ENCODE measurements at places on chromosomes 7 and 10.

DNA sequence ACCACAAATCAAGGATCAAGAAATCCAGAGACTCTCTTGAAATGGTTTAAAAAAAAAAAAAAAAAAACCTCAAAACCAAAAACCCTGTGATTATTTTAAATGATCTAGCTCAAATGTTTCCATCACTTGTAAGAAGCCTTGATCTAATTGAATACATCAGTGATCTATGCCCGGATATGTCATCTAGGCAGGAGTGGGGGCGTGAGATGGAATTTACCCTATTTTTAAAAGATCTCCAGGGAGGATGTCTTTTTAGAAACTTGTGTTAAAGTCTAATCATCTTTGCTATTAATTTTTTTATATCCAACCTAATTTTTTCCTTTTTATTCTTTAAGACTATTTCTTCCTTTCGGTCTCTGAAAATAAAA, 101.4 kb upstream of the PDLIM1 start:
- DNase-seq = no peak

GRCh38 chr10:106836933-106837663, 327.4 kb downstream of the SORCS1 start:
- no peak for DNase-seq

GRCh38 chr7:28528899-28529298, 116.6 kb downstream of the CREB5 start:
- no peak for DNase-seq

DNA sequence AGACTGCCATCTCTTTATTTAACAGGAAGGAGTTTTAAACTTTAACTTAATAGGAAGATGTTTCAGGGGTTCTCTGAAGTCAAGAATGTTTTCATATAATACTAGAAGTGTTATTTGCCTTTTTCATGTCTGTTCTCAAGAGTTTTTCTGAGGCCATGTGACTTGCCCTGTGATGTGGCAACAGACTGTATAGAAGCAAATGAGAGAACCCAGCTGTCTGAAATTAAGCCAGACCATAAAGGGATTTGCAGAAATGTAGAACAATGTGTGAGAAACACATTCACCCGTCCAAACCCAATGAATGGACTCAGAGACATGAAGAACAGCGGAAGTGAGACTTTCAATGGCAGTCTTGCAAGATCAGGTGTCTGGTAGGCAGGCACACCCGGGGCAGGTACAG, 23.8 kb downstream of the MAPK8 start:
- no peak for DNase-seq

- no peak for DNase-seq
Measured at GRCh38 chr7:29217113-29217512, 22.5 kb downstream of the CHN2 start.

DNA sequence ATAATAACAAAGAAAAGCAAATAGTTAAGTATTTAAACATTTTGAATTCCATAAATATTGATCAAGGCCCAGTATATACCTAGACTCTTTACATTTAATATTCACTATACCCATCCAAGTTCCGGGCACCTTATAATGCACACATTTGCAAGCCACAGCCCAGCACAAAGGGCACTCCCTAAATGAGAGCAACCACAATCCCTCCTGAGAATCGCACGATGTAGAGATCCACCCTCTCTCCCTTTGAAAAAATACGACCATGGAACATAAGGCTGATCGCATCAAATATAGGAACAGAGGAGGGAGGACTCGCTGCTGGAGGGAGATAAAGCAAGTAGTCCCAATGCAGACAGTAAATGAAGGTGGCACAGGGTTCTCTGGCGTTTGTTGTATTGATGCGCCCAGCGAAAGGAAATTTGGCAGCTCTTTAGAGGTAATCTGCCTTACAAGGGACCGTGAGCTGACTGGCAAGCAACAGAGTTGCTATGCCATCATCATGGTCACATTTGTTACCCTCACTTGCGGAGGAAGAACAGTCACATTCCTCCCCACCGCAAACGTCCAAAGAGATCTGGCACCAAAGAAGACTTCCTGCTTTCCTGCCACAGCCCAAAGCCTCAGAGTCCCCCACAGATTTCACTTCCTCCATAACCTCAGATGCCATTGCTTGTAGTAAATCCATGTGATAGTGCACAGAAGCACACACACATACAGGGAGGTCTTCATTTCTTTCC, 16.1 kb upstream of the TAS2R40 start:
- no peak for DNase-seq

DNA sequence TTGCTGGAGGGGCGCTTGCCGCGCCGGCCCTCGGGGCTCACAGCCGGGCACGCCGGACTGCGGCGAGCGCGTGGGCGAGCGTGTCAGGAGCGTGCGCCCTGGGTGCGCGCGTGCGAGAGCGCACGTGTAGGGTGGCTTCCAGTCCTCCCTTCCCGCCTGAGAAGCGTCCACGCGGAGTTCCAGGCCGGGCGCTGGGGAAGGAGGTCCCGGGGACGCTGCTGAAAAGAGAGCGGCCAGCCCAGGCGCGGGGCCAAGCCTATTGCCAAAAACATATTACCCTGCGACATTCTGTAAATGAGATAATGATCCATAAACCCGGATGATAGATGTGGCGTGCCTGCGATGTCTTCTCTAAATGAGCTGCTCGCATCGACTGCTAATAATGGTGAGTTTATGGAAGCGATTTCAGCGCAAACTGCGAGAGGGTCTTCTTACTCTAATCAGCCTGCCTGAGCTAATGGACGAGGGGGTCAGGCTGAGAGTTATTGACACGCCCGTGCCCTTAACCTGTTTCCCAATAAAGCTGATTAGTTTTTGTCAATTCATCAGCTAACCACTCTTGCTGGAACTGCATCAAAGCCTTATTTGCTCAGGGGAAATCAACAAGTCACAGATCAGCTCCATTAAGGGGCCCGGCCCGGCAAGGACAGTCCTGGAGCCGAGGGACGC, 8.0 kb upstream of the MNX1 start:
- DNase-seq = no peak

DNA sequence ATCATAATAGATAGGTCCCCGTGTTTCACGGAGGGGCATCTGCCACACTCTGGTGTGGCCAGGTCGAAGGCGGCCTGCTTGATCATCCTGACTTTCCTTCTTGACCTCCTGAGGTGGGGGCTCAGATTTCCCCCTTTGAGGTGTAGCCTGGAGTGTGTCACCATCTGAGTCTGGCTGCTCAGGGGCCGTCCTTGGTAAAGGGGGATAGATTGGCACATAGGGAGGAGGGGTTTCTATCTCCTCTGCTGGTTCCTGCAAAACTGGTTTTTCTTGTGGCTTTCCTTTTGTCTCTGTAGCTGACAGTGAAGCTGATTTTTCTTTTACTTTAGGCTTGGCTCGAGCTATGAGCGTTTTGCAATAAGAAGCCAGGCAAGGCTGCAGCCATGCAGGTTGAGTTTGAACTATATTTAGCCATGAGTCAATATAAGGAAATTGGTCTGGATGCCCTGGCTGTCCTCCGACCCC, 7.1 kb upstream of the ZNF117 start:
- no peak for DNase-seq

DNA sequence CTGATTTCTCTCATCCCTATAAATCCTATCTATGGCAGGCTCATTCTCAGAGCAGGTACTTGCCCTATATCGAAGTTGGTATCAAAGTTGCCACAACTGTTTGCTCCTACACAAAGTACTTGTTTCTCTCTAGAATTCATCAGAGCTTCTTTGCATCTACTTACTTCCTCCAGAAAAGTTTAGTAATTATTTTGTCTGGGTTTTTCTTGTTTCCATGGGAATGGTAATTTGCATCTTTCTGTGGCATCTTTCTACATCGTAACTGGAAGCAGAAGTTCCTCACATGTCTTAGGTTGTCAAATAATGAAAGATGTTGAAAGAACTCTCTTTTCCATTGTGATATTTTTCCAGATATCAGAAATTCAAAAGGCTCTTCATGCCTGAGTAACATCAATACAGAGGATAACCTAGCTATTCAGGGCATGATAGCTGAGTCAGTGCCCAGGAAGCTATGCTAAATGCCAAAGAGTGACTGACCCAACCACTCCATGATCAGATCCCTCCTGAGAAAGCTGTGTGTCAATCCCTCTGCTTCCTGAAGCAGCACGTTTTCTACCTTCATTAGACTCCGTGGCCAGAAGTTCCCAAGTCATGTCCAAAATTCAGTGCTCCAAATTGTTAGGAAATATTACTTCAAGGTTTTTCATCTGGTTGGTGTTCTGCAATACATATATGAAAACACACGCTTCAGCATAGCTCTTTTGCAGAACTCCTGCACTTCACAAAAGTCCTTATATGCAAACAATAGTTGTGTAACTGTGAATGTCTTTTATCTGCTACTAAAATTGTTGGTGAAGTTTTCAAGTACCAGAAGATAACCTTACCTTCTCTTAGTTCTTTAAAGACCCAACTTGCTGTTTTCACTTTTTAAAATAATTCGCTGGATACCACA, 216.5 kb downstream of the VTI1A start:
- no peak for DNase-seq

DNA sequence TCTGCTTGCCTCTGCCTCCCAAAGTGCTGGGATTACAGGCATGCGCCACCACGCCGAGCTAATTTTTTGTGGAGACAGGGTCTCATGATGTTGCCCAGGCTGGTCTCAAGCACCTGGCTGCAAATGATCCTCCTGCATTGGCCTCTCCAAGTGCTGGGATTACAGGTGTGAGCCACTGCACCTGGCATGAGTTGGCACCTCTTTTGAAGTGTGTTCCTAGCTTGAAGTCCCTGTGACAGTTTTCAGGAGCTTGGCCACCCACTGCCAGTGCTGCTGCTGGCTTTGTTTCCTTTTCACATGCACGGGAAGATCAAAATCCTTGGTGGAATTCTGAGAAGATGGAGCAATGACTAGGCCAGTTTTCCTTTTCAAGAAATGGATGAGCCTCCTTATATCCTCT, 126.3 kb downstream of the NRP1 start:
- DNase-seq = no peak

- DNase-seq = no peak
Measured at GRCh38 chr10:55024713-55025112, 223.7 kb upstream of the PCDH15 start.

- no peak for DNase-seq
Measured at GRCh38 chr7:151137791-151138152, 29.7 kb downstream of the GBX1 start.

GRCh38 chr10:50381642-50382041, 130.3 kb upstream of the ASAH2 start:
- no peak for DNase-seq
